Activated CD8-positive, alpha-beta memory T cell treated with anti-CD3 and anti-CD28 coated beads, Interleukin-2, amount 10 ng/mL, durations not matched to agents 7 days and 5 days (primary cell): ENCODE measurements at places on chromosomes 3 and 15. TPM values are rescaled to one million over a fixed set of nuclear protein-coding genes. Genes with fewer than 3 reads are reported as not detected.

DNA sequence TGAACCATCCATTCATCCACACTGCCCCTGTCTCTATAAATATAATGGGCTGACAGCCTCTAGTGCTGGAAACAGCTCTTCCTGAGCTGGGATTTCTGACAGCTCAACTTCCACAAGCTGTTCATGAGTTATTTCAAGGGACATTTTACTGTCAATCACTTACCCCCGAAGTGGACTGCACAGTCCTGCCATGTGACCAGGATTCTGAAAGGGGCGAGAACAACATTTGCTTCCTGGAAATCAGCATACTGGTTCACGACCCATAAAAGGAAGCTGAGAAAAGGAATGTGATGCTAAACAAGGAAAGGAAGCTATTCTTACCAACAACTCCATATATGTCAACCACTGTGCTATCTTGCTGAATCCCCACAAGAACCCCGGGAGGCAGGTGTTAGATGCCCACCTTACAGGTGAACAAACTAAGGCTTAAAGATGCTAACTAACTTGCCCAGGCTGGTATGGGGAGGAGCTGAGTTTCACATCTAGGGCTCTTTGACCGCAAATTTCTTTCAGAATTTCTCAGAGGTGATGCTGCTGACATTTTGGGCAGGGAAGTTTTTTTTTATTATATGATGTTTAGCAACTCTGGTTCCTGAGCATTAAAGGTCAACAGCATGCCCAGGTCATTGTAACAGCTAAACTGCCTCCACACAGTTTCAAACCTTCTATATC, 16.5 kb upstream of the REC114 start:
- peak; percentile 52 for DNase-seq
- H3K27me3 ChIP-seq, result peaks cover 36% of the 10 kb centered on the region
- no peak overlapping the region for H3K4me3 ChIP-seq
- no peak overlapping the region for H3K27ac ChIP-seq

- H3K4me1 ChIP-seq, result no peaks in the 10 kb centered on the region
- no peak overlapping the region for H3K27ac ChIP-seq
- no peak for DNase-seq
Observed at GRCh38 chr15:80180986-80181385, 28.2 kb downstream of the FAH start.

DNA sequence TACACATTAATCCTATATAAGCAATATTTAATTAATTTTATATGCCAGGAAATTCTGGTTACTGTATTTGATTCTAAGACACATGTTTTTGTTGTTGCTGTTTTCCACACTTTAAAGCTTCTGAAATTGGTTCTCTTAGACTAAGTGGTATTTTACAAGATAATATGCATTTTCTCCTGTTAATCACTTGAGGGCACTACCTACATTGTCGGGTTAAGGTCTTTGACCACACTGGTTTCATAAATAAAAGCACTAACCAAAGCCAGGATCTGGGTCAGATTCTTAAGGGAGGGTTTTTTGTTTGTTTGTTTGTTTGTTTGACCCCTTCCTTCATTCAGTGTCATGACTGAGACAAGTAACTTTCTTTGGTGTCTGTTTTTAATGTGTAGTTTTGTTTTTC, 590.2 kb downstream of the RBMS3 start:
- H3K27me3 ChIP-seq, result no peaks in the 10 kb centered on the region
- no peaks in the 10 kb centered on the region for H3K4me1 ChIP-seq

GRCh38 chr15:58864602-58865424, 68.7 kb downstream of the SLTM start:
- peak overlapping the region; percentile 8 for H3K4me3 ChIP-seq
- peaks cover 22% of the 10 kb centered on the region for H3K4me1 ChIP-seq
- H3K27me3 ChIP-seq, result peaks cover 6% of the 10 kb centered on the region
- no peaks in the 10 kb centered on the region for H3K36me3 ChIP-seq
- no peak for DNase-seq
- H3K27ac ChIP-seq, result no peak overlapping the region

DNA sequence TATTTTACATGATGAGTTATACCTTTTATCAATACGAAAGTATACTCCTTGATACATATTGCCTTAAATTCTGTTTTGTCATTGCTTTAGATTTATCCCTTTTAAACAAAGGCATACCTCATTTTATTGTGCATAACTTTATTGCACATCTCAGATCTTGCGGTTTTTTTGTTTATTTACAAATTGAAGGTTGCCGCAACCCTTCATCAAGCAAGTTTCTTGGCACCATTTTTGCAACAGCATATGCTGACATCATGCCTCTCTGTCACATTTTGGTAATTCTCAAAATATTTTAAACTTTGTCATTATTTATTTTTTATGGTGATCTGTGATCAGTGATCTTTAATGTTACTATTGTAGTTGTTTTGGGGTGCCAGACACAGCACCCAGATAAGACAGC, 20.9 kb downstream of the SNRK start:
- H3K4me1 ChIP-seq, result peaks cover 60% of the 10 kb centered on the region
- DNase-seq, result no peak
- H3K27ac ChIP-seq, result no peak overlapping the region
- peaks cover 78% of the 10 kb centered on the region for H3K36me3 ChIP-seq

- peaks cover 2% of the 10 kb centered on the region for H3K36me3 ChIP-seq
- peak overlapping the region; percentile 63 for H3K4me3 ChIP-seq
- H3K4me1 ChIP-seq, result peaks cover 61% of the 10 kb centered on the region
- no peaks in the 10 kb centered on the region for H3K27me3 ChIP-seq
- DNase-seq, result no peak
Observed at GRCh38 chr15:74777769-74778598, 3.9 kb upstream of the CSK start.

DNA sequence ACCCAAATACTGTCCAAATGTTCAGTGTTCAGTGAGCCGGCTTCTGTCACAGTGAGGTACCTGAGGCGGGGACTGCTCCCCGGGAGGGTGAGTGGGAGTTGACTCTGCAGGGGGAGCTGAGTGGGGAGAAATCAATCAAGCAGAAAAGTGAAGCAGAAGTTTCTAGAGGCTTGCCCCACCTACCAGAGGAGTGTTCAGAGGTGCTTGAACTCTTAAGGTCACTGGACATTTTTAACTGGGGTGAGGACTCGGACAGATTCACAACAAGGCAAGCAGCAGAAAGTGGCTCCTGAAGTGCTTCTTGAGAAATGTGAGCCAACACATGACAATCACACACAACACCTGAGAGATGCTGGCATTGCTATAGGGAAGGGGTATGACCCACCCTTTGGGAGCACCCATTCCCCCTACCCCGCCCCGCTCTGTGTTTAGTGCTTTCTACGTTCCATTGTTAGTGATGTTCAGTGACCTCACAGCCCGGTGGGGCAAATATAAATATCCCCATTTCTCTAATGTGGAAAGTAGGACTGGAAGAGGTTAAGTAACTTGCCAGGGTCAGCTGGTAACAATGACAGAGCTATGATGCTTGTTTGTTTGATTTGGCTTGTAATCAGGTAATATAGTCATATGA, 48.6 kb upstream of the AKAP13 start:
- no peak for DNase-seq
- H3K27me3 ChIP-seq, result no peaks in the 10 kb centered on the region
- peaks cover 16% of the 10 kb centered on the region for H3K36me3 ChIP-seq
- peak overlapping the region; percentile 97 for H3K27ac ChIP-seq
- H3K4me1 ChIP-seq, result peaks cover 48% of the 10 kb centered on the region
- H3K4me3 ChIP-seq, result peak overlapping the region; percentile 82

DNA sequence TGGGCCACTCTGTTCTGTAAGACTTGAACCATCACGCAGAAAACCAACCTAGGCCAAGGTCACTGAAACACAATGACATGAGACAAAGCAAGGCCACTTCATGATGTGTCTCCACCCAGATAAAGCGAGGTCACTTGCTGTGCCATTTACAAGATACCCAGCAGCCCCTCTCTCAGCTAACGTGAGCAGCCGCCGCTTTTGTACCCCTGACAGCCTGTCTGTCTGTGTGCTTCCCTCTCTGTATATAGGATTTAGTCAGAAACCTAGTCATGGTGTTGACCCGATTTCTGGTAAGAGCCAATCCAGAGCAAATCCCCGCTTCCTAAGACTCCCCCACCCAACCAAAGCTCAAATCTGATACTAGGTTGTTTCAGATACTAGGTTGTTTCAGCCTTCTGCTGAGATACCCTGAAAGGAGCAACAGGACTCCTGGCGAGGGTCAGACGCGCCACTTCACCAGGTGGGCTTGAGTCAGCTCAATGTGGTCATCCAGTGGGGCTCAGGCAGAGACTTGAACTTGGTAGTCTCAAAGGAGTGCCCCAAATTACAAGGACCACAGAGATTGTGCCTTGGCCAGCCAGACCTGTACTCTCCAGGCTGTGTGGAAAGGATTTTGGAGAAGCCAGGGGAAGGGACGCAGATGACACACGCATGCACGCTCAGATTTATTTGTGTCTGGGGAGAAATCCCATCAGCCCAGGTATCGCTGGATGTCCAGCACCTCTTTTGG, 3.1 kb upstream of the ZXDC start:
- no peak for DNase-seq
- H3K4me1 ChIP-seq, result peaks cover 14% of the 10 kb centered on the region
- peaks cover under 1% of the 10 kb centered on the region for H3K36me3 ChIP-seq
- no peak overlapping the region for H3K27ac ChIP-seq
- no peaks in the 10 kb centered on the region for H3K27me3 ChIP-seq
- no peak overlapping the region for H3K4me3 ChIP-seq

DNA sequence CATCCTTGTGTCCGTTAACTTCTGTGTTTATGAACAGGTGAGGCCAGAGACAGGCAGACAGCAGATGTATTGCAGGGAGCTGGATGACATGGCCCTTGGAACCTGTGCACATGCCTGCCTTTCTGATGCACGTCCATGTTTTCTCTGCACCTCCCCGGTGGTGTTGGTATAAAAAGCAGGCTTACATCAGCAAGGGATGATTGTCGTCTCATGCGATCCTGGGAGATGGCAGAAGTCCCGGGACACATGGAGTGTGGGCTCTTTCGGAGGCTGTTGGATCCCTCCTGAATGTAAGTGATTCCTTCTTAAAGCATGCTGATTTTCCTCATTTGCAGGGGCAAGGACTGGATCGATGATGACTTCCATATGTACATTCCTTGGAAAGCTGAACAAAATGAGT, 134.8 kb downstream of the SNRPN start:
- no peaks in the 10 kb centered on the region for H3K27me3 ChIP-seq
- DNase-seq, result peak; percentile 19
- H3K36me3 ChIP-seq, result peaks cover 83% of the 10 kb centered on the region
- no peak overlapping the region for H3K27ac ChIP-seq

GRCh38 chr3:112817271-112817670, 29.4 kb downstream of the CD200R1L start:
- peaks cover 17% of the 10 kb centered on the region for H3K4me1 ChIP-seq
- peaks cover 5% of the 10 kb centered on the region for H3K27me3 ChIP-seq
- H3K36me3 ChIP-seq, result peaks cover 1% of the 10 kb centered on the region
- H3K4me3 ChIP-seq, result no peak overlapping the region
- DNase-seq, result no peak
- no peak overlapping the region for H3K27ac ChIP-seq

GRCh38 chr3:122727294-122727693, 46.7 kb downstream of the PARP14 start:
- H3K27me3 ChIP-seq, result no peaks in the 10 kb centered on the region
- H3K4me1 ChIP-seq, result no peaks in the 10 kb centered on the region
- DNase-seq, result no peak
- H3K4me3 ChIP-seq, result no peak overlapping the region

GRCh38 chr3:106809623-106810299, 567.5 kb upstream of the CCDC54 start:
- no peaks in the 10 kb centered on the region for H3K36me3 ChIP-seq
- no peaks in the 10 kb centered on the region for H3K4me1 ChIP-seq
- no peak for DNase-seq
- no peak overlapping the region for H3K4me3 ChIP-seq

GRCh38 chr3:169323578-169324451, 339.7 kb downstream of the MECOM start:
- peaks cover 4% of the 10 kb centered on the region for H3K27me3 ChIP-seq
- no peak overlapping the region for H3K4me3 ChIP-seq
- DNase-seq, result no peak
- no peaks in the 10 kb centered on the region for H3K36me3 ChIP-seq
- H3K27ac ChIP-seq, result no peak overlapping the region

GRCh38 chr15:73845907-73846306, 27.5 kb upstream of the TBC1D21 start:
- DNase-seq, result no peak
- H3K4me1 ChIP-seq, result no peaks in the 10 kb centered on the region
- no peak overlapping the region for H3K4me3 ChIP-seq
- H3K27me3 ChIP-seq, result peaks cover 29% of the 10 kb centered on the region

- H3K4me1 ChIP-seq, result no peaks in the 10 kb centered on the region
- no peak for DNase-seq
- no peak overlapping the region for H3K4me3 ChIP-seq
- H3K36me3 ChIP-seq, result peaks cover 13% of the 10 kb centered on the region
- H3K27me3 ChIP-seq, result no peaks in the 10 kb centered on the region
Observed at GRCh38 chr3:160379628-160380214, 19.3 kb downstream of the IFT80 start.

DNA sequence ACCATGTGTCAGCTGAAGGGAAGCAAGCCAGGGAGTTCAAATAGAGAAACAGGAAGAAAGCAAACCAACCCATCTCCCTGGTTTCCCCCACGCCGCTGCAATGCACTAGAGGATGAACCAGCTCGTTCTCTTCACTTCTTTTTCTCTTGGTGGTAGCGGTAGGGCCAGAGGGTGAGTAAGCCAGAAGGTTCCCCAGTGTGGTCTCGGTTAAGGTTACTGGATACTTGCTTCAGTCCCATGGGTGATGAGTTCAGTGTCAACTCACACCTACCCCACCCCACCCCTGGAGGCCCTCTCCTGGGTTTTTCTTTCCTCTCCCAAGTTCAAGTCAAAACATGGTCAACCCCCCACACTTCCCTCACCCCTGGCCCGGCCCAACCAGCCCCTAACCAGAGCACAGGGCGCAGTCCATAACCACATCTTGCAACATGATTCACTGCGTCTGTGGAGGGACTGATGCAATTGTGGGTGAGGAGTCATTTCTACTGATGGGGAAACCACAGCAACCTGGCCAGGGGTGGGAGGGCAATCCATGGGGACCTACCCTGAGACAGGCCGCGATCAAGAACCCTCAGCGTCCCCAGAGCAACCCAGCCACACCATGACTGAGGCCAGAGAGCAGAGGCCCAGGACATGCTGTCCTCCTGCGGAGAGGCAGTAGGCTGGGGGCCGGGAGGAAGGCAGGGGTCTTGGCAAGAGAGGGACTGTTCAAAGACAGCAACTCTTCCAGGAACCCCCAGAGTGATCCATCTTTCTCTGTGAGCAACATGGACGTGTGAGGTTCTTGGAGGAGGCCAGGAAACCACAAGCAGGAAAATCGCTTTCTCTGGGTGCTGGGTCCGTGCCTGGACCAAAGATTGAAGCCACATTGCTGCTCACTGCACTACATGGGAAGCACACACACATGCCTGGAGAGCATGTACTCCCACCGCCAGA, 276.6 kb downstream of the UACA start:
- H3K27ac ChIP-seq, result peak overlapping the region; percentile 85
- H3K36me3 ChIP-seq, result peaks cover 11% of the 10 kb centered on the region
- peak overlapping the region; percentile 18 for H3K4me3 ChIP-seq
- peaks cover 63% of the 10 kb centered on the region for H3K4me1 ChIP-seq
- peaks cover 81% of the 10 kb centered on the region for H3K27me3 ChIP-seq

GRCh38 chr3:38630606-38631005, 18.9 kb downstream of the SCN5A start:
- no peak for DNase-seq
- H3K27me3 ChIP-seq, result peaks cover 2% of the 10 kb centered on the region
- no peaks in the 10 kb centered on the region for H3K36me3 ChIP-seq
- H3K4me1 ChIP-seq, result peaks cover 4% of the 10 kb centered on the region

- no peak overlapping the region for H3K4me3 ChIP-seq
- peaks cover 19% of the 10 kb centered on the region for H3K4me1 ChIP-seq
- peaks cover 9% of the 10 kb centered on the region for H3K27me3 ChIP-seq
Observed at GRCh38 chr15:81161160-81161673, 27.1 kb downstream of the CFAP161 start.

The KNL1 gene
- total RNA-seq, result 52.1 TPM

The TLR9 gene
- total RNA-seq, result not detected

The POC1A gene
- total RNA-seq, result 29.3 TPM

The LCTL gene
- not detected for total RNA-seq

The OXTR gene
- 1.4 TPM for total RNA-seq

The CCDC54 gene
- total RNA-seq, result not detected

The USP19 gene
- total RNA-seq, result 68.6 TPM

The SLC27A2 gene
- total RNA-seq, result 54.0 TPM

The KNG1 gene
- not detected for total RNA-seq
